Activated T-helper 2 cell treated with anti-CD3 and anti-CD28 coated beads, Interferon-gamma antibody, Interleukin-2, Interleukin-4, amounts not matched to agents 10 μg/mL and 5 μg/mL and 100 μg/mL, durations not matched to agents 14 hours and 24 hours and 36 hours (primary cell): ENCODE measurements at places on chromosomes 11 and 22. TPM values are rescaled to one million over a fixed set of nuclear protein-coding genes. Genes with fewer than 3 reads are reported as not detected.

GRCh38 chr11:11967669-11968510 is 40.5 kb downstream of the DKK3 start:
- DNase-seq = no peak

GRCh38 chr22:37802310-37803194 is 5.2 kb upstream of the GCAT start:
- DNase-seq = no peak

DNA sequence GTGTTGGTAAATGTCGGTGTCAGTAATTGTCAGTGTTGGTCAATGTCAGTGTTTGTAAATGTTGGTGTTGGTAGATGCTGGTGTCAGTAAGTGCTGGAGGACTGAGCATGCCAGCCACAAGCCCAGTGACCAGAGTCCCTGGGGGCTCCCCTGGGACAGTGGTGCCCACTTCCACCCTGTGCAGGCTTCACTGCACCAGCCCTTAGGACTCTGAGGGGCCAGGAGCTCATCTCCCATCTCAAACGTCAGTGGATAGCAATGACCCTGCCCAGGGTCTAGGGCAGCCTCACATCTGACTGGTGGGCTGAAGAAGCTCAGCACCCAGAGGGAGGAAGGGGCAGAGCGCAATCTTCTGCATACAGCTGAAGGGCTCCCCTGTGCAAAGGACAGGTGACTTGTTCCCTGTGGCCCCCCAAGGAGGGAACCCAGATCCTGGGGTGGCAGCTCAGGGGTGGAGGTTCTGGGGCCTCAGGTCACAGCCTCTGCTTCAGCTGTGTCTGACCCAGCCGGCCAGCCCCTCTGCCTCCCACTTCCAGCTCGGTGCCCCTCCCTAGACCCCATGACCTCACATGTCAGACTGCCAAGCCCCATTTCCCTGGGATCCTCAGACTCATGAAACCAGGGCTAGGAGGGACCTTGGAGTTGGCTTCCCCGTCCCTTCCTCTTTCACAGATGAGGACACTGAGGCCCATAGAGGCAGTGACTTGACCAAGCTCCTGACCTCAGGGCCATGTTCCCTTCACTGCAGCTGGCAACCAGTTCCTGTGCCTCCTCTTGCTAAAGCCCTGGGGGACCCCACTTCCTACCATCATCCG is 138.4 kb downstream of the CRYBB2 start:
- DNase-seq = no peak

Gene MMP7
- not detected in 2 replicates for total RNA-seq

DNA sequence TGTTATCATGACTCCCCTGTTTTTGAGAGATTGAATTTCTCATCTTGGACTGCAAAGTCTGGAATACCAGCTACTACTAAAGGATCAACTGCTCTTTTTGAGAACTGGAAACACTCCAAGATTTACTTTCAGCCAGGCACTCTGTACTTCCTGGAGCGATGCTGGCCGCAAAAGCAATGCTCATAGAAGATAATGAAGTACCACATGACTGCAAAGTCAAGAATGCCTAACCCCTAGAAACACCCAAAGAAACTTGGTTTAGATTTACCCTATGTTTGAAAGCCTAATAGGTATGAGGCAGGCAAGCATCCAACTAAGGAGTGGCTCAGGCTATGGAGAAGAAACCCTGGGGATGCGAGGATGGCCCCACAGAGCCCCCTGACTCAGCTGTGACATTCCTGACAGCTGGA is 47.7 kb upstream of the ARHGAP20 start:
- no peak for DNase-seq
